ENCODE measurements at places on chromosomes 1 and 21.

GRCh38 chr1:238107322-238107721 lies 216.6 kb upstream of the ZP4 start:
- no peak for DNase-seq

- DNase-seq: no peak
These were observed 307.1 kb upstream of the RRP15 start for GRCh38 chr1:217977943-217978342.

GRCh38 chr1:84020151-84020550 lies 21.2 kb upstream of the TTLL7 start:
- no peak for DNase-seq

DNA sequence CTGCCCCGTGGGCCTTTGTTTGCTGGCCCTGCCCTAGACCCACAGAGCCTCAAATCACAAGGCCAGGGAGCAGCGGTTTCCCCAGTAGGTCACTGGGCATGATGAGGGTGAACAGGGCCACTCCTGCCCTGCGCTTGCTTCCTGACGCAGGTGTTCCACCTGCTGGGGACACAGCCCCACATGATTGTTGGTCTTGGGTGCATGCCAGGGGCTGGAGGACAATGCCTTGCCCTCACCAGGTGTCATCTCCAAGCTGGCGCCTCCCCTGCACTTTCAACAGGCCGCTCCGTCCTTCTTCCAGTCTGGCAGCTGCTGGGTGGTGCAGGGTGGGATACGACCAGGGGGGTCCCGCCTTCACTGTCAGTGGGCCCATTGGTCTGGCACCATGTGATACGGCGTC lies 24.3 kb downstream of the IL10RB start:
- DNase-seq: no peak

GRCh38 chr1:209652873-209653401 lies 712 bp upstream of the LAMB3 start:
- no peak for DNase-seq

DNA sequence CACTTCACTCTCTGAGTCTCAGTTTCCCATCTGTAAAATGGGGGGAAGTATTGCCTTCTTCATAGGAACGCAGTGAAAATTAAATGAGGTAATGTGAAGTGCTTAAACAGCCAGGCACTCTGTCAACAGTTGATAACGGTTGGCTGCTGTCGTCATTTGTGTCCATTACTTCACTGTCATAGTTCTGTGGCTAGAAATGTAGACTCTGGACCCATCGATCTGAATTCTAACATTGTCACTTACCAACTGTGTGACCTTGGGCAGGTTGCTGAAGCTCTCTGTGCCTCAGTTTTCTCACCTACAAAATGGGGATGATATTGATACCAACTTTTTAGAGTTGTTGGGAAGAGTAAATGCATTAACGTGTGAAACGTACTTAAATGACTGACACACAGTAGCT lies 152.6 kb downstream of the PTPRU start:
- DNase-seq: no peak

DNA sequence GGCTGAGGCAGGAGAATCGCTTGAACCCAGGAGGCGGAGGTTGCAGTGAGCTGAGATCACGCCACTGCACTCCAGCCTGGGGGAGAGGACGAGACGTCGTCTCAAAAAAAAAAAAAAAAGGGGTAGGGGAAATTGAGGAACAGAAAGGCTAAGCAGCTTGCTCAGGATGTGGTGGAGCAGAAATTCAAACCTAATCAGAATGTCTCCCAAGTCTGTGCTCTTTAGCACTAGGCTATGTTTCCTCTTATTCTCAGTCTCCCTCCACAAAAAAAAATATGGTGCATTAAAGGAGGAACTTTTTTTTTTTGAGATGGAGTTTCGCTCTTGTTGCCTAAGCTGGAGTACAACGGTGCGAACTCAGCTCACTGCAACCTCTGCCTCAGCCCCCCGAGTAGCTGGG lies 114.2 kb downstream of the SLC16A1 start:
- DNase-seq: no peak

DNA sequence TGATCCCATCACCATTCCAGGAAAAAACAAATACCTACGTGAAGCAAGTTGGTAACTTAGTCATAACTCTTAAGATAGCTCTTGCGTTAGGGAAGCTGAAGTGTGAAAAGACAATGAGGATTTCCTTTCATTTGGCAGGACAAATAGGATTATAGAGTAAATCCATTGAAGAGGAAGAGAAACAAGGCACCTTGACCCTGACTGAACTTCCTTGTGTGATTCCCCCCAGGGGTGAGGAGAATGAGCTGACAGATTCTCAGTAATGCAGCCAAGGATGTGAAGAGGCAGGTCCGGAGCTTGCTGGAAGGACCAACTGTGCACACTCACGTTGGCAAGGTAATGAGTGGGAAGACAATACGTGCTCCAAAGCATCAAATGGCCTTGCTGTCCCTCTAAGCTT lies 55.0 kb upstream of the HMCN1 start:
- DNase-seq: no peak

DNA sequence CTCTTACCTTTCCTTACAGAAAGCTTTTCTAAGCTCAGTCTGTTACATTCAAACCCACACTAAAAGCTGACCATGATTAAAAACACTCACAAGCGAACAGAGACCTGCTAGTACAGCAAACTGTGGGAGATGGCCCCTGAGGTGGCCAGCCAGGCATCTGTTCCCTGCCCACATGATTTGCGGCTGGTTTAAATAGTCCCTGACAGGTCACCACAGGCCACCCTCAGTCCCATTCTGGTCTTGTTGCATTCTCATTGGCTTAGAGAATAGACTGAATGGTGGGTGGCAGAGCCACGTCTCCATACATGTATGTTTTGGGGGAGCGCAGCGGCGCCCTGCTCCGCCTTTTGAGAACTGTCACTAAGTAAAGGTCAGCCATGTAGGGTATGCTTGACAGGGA lies 2.3 kb upstream of the ACTA1 start:
- no peak for DNase-seq

DNA sequence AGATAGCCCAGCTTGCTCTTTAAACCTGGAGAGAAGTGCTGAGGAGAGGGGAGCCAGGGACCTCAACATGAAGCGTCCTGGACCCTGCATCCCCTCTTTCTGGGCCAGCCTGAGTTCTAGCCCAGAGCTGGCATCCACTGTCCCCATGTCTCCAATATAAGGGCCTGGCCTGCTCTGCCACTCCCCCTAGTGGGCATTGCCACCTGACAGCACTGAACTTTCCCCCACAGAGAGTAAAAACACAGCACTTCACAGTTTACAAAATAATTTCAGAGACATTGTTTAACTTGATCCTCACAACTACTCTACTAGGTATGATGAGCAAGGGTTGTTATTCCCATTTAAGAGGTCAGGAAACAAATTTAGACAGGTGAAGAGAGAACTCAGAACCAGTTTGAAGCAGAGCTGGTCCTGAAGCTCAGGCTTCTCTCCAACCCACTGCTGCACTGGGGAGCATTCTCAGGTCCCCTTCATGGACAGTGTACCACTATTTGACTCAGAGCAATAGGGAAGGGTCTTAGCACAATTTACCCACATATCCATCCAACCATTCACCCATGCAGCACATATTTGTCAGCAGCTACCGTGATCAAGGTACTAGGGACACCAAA lies 151.2 kb downstream of the DMRTA2 start:
- DNase-seq: peak; percentile 85

- DNase-seq: no peak
These were observed 12.7 kb downstream of the F3 start for GRCh38 chr1:94528826-94529225.

DNA sequence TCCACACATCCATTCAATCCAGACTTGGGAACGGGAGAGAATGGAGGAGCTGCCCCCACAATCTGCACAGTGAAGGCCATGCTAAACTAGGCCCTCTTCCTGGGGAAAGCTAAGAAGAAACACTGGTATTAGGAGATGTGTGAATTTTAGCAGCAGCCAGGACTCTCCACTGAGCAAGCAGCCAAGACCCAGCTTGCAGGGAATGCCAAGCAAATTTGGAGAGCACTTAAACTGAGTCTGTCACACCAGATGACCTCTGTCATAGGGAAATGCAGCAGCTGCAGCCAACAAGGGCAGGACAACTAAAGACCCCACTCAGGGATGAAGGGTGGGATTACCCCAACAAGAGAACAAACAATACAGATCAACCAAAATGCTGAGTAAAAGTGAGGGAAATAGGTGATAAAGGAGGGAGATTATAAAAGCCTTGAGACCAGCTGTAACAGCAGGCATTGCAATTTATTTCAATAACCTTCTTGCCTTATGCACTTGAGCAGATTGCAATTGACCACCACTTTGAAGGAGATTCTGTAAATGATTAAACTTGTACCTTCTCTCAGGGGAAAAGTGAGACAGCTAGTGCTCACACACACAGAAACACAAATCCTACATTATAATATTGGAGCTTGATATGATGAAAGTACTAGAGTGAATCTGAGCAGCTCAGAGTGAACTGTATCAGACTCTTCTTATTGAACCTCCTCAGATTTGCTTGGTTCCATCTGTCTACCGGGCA lies 2.5 kb upstream of the CLCA1 start:
- DNase-seq: no peak

GRCh38 chr1:216549796-216550195 lies 126.5 kb upstream of the USH2A start:
- DNase-seq: no peak

DNA sequence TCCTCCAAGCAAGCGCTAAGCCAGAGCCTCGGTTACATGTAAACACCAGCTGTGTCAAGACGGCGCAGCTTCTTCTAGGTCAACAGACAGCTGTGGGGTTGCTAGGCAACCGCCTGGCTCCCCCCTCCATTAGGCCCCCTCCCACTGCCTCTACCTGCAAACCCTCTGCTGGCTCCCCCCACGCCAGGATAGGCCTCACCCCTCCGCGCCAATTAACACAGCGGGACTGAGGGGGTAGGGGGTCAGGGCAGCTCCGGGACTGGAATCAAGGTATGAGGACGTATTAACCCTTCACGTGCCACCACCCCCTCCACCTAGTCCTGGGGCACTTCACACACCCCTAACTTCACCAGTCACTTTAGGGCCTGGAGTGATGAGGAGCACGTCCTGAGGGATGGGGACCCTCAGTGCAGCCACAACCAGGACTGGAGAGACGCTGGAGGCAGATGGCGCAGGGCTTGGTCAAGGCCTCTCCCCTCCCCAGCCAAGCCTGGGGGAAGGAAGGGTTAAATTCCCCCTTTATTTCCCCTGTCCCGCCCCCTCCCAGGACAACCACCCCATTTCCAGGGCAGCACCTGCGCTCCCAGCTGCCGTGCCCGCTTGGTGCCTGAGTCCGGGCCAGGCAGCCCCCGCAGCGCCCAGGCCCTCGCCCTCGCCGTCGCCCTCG lies 37.4 kb upstream of the WASF2 start:
- no peak for DNase-seq

DNA sequence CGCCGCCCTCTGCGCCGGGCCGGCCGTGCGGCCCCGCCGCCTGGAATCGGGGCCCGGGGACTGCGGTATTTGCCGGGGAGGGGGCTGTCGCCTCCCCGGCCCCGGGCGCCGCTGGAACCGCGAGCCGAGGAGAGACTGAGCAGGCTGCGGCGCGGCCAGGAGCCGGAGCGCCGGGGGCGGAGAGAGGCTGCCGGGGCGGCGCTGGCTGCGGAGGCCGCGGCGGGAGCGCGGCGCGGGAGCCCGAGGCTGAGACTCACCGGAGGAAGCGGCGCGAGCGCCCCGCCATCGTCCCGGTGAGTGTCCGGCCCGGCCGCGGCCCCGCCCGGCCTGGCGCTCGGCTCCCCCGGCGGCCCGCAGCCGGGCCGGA lies 746 bp downstream of the DYRK1A start:
- DNase-seq: no peak

DNA sequence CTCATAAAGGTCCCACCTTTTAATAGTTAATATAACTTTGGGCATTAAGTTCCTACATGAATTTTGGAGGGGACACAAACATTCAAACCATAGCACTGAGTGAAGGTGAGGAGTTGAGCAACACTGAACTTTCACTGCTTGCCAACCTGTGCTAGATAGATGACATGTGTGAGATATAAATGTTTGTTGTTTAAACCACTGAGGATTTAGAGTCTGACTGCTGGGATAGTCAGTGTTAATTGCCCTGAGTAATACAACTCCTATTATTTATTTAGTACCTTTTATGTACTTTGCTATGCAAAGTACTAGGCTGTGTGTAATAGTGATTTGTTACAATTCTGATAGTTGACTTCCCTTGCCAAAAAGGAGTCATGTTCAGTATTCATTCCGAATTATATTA lies 32.4 kb upstream of the SLC16A1 start:
- DNase-seq: no peak

DNA sequence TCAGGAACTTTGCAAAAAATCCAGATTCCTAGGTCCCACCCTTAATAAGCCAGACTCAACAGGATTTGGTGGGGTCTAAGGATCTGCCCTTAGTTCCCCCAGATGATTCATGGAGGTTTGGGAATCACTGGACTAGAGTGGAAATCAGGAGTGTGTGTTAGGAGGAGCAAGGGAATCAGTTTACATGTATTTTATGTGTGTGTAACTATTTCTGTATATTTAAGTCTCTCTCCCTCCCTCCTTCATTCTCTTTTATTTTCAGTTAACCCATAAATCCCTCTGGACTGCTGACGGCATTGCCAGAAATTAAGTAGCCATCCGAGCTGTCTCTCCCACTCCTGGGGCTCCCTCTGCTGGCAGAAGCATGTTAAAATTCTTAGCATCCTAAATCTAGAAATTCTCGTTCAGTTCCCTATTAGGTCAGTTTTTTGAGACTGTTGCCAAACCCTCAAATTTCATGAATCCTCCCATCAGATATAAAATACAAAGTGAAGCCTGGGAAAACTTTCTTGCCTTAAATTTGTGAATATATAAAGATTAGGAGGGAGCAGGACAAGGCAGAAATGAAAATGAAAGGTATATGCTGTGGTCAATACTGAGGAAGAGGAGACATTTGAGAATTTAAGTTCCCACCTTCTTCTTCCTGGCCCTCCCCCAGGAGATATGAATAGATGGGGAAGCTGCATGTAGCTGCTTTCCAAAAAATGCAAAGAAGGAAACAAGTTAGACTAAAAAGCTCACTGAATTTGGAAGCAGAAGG lies 11.7 kb upstream of the HSD11B1 start:
- peak; percentile 85 for DNase-seq

- DNase-seq: no peak
These were observed 28.6 kb upstream of the PDE4B start for GRCh38 chr1:65764052-65764451.

DNA sequence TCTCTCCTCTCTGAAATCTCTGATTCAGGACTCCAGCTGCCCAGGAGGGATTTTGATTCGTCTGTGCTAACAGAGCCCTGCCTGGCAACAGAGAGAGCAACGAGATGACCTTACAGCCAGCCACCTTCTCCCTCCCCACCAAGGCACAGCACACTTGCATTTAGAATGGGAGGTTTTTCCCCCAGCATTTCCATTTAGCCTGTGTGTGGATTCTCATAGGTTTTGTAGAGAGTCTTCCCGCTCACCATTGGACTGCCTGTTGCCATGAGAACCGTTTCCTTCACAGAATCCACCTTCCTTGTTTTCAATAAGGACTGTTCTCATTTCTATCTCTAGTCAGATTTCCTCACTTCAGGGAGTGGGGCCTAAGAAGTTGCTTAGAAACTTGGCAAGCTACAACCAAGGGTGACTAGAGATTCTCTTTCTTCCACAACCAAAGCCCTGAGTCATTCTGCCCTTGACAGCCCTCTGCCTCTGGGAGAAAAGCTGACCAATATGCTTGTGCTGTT lies 5.8 kb upstream of the IKBKE start:
- DNase-seq: no peak
